ENCODE measurements at places on chromosomes 2 and 18.
A peak's percentile ranks its signal among the peaks of the same experiment; 100 is the strongest.

GRCh38 chr2:11955884-11956291, 209.5 kb downstream of the LPIN1 start:
- no peak for DNase-seq

- DNase-seq = no peak
Measured at GRCh38 chr18:21398121-21398520, 156.1 kb downstream of the GREB1L start.

DNA sequence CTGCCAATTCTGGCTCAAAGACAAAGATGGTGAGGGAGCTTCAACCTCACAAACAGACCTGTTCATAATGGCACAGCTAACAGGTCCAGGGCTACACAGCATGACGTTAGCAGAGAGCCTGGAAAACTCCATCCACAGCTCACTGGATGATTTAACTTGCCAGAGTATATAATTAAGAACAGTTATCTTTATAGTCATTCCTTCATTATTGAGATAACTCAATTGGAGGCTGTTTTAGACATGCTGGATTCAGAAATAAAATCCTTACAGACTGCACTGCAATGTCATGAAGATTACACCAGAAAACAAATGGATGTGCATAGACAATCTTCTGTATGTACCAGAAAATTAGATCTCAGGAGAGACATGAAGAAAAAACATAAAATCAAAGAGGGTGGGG, 55.1 kb upstream of the LYPD1 start:
- DNase-seq = no peak

- peak; percentile 29 for DNase-seq
Measured at GRCh38 chr2:8461341-8461740, 220.5 kb upstream of the ID2 start.

GRCh38 chr2:178193823-178194599, at the start of gene OSBPL6:
Gene OSBPL6 (plus strand): TSS chr2:178194512. CDS start chr2:178306185, 111,673 bp downstream.
- peak; percentile 90 for DNase-seq

All from sigmoid colon (tissue), 7 donors.